ENCODE measurements at places on chromosomes 16 and 17.

GRCh38 chr17:81635973-81636504, 873 bp downstream of the NPLOC4 start:
- no peak for DNase-seq

- DNase-seq = no peak
Measured at GRCh38 chr17:71276079-71276478, 844.7 kb upstream of the SOX9 start.

GRCh38 chr17:40901981-40902474, 17.0 kb upstream of the KRT20 start:
- no peak for DNase-seq

DNA sequence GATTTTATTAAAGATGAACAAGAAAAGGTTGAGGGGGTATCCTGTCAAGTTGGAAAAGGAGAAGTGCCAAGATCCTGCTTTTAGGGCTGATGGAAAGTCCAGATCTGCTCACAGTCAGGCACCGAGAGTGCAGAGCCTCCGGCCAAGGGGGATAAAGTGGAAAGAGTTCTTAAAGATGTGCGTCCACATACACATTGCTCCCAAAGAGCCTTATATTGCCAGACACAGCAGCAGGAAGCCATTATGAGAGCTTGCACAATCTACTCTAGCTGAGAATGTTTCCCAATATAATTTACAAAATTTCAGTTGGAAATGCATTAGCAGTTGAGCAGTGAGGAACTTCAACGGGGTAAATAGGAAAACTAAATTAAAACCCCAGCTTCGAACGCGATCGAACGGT, 95.6 kb downstream of the SALL1 start:
- no peak for DNase-seq

DNA sequence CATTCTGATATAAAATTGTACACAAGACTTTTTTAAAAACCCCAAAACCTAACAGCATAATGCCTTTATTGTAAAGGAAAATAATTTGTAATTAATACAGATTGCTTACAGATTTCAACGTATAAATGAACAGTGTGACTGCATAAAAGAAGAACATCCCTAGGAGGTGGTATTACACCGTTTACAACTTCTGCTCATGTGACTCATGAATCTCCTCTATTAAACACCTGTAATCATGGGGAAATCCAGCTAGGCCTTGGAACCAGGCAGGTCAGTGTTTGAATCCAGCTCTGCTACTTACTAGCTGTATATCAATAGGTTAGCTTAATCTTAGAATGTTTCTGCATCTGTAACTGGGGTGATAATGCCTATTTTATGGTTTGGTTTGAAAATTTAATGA, 15.2 kb downstream of the RABEP1 start:
- peak; percentile 5 for DNase-seq

DNA sequence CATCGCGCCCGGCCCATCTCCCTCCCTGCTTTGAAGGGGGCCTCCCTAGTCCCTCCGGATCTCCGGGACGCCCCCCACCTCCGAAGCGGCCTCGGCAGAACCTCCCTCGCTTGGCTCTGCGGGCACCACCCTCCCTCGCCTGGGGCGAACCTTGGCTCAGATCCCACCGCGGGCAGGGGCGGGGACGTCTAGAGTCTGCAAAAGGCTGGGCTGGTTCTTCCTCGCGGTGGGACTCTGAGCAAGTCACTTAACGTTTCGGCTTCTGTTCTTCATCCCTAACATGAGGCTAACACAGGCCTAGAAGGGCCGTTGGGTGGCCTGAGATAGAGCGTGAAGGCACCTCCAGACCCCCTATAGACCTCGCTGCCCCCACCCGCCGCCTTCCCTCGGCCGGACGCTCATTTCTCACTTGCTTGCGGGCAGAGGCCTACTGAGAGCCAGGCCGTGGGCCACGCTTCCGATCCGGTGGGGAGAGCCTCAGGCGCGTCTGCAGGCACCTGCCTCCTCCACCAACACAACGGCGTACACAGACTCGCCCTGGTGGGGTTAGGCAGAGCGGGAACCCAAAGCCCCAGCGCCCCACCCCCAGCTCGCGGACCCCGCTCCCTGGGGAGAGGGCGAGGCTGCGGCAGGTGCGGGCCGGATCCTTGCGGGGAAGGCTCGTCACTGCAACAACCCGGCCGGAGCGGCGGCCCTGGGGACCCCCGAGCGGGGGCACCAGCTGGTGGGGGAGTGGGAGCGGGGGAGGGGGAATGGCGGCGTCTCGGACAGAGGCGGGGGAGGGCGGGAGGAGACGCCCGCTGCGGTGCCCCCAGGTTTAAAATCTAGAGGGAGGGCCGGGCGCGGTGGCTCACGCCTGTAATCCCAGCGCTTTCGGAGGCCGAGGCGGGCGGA, 5.4 kb downstream of the MYO1C start:
- DNase-seq = peak; percentile 66

DNA sequence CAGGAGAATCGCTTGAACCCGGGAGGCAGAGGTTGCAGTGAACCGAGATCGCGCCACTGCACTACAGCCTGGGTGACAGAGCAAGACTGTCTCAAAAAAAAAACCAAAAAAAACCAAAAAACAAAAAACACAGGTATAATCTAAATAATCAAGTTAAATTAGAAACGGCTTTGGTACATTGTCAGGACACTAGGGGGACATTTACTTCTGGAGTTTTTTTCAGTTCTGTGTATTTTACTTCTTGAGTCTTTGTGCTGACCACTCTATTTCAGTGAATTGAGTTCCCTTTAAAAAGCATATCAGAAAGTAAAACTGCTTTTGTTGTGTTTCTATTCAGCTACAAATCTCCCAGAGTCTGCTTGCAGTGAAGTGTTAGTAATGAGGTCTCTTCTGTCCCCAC, 36.3 kb downstream of the DHRS7B start:
- DNase-seq = no peak

- DNase-seq = no peak
Measured at GRCh38 chr16:51579652-51580360, 428.7 kb upstream of the SALL1 start.

Measured in cardiac fibroblast (primary cell).